ENCODE measurements at places on chromosomes 4 and X.
A peak's percentile ranks its signal among the peaks of the same experiment; 100 is the strongest.

DNA sequence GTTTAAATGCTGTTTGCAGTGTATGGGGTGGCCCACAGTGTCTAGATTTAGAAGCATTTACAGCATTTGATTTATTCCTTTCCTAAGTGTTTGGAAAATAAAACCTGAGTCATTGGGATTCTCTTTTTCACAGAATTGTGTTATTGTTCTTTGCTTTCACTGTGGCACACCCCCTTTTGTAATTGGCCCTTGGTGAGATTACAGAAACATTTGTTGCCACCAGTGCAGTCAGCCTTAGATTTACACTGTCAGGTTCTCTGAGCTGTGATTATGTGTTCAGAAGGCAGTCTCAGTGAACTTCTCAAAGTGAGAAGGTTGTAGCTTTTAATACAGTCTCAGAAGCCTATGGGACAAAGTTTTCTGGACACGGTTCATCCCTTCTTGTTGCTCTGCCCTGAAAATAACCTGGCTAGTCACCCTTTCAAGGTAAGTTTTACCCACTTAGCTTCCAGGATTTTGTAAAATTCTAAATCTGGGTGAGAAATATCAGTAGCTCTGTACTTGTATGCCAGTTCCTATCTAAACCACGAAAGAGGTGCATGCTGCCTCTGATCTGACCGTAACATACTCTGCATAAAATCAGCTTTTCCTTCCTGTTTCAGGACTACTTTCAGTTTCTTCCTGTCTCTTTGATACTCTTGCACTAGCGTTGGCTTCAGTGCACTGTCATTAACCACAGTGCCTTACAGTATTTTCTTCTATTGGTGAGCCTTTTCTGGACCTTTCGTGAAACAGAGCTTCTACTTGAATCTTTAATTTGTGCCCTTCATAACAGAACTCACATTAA, 12.6 kb downstream of the RUFY3 start:
- H3K4me1 ChIP-seq, result peaks cover 46% of the 10 kb centered on the region
- H3K27me3 ChIP-seq, result no peaks in the 10 kb centered on the region
- ATAC-seq, result peak; percentile 98
- no peaks in the 10 kb centered on the region for H3K36me3 ChIP-seq
- H3K4me3 ChIP-seq, result peak overlapping the region; percentile 44

GRCh38 chr4:18012134-18012806, 9.3 kb downstream of the LCORL start:
- H3K27me3 ChIP-seq, result no peaks in the 10 kb centered on the region
- H3K27ac ChIP-seq, result no peak overlapping the region
- no peaks in the 10 kb centered on the region for H3K36me3 ChIP-seq
- no peak overlapping the region for H3K4me3 ChIP-seq

DNA sequence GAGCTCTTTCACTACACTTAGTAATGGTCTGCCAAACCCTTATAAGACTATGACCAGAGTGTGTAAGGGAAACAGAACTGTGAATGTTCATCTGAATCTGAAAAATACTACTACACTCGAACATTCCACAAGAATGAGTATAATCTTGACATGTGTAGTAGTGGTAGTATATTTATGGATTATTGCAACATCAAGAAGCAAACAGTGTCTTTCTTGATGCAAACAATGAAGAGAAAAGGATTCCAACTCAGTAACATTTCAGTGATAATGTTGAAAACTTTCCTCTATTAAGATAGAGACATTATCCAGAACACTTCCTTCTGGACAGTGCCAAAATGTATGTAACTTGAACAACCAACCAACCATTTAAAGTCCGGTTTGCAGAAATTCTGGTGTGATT, 394.7 kb upstream of the CPEB2 start:
- no peak overlapping the region for H3K27ac ChIP-seq
- H3K27me3 ChIP-seq, result no peaks in the 10 kb centered on the region
- no peaks in the 10 kb centered on the region for H3K4me1 ChIP-seq
- H3K4me3 ChIP-seq, result no peak overlapping the region
- no peak for ATAC-seq
- H3K36me3 ChIP-seq, result no peaks in the 10 kb centered on the region

- ATAC-seq, result peak; percentile 80
- H3K36me3 ChIP-seq, result peaks cover 8% of the 10 kb centered on the region
- H3K27me3 ChIP-seq, result no peaks in the 10 kb centered on the region
- peak overlapping the region; percentile 86 for H3K27ac ChIP-seq
- H3K4me1 ChIP-seq, result peaks cover 55% of the 10 kb centered on the region
- peak overlapping the region; percentile 74 for H3K4me3 ChIP-seq
Observed at GRCh38 chr4:53702334-53703266, 111.3 kb upstream of the LNX1 start.

DNA sequence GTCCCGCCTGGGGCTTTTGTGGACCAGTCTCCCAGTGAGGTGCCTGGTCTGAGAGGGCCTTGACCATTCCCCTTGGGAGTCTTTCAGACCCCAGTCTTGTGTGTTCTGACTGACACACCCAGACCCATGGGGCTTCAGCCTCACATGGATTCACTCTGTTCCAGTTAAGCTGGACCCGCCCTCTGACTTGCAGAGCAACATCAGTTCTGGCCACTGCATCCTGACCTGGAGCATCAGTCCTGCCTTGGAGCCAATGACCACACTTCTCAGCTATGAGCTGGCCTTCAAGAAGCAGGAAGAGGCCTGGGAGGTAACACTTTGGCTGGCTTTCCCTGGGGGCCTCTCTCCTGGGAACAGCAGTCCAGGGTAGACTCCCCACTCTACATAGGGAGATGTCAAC, 6.8 kb downstream of the IL9R start:
- H3K36me3 ChIP-seq, result no peaks in the 10 kb centered on the region
- peaks cover 13% of the 10 kb centered on the region for H3K27me3 ChIP-seq
- no peaks in the 10 kb centered on the region for H3K4me1 ChIP-seq
- no peak overlapping the region for H3K4me3 ChIP-seq
- no peak overlapping the region for H3K27ac ChIP-seq
- ATAC-seq, result no peak

DNA sequence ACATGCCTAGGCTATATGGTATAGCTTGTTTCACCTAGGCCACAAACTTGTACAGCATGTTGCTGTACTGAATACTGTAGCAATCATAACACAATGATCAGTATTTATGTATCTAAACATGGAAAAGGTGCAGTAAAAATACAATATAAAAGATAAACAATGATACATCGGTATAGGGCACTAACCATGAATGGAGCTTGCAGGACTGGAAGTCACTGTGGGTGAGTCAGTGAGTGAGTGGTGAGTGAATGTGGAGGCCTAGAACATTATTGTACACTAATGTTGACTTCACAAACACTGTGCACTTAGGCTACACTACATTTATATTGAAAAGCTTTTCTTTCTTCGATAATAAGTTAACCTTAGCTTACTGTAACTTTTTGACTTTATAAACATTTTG, 45.6 kb upstream of the ANK2 start:
- no peaks in the 10 kb centered on the region for H3K4me1 ChIP-seq
- H3K4me3 ChIP-seq, result no peak overlapping the region
- no peaks in the 10 kb centered on the region for H3K27me3 ChIP-seq

- peaks cover 5% of the 10 kb centered on the region for H3K36me3 ChIP-seq
- no peak for ATAC-seq
- H3K27ac ChIP-seq, result no peak overlapping the region
- H3K4me3 ChIP-seq, result no peak overlapping the region
- H3K27me3 ChIP-seq, result no peaks in the 10 kb centered on the region
- peaks cover 6% of the 10 kb centered on the region for H3K4me1 ChIP-seq
Observed at GRCh38 chrX:119381349-119381944, 17.7 kb upstream of the SLC25A43 start.

DNA sequence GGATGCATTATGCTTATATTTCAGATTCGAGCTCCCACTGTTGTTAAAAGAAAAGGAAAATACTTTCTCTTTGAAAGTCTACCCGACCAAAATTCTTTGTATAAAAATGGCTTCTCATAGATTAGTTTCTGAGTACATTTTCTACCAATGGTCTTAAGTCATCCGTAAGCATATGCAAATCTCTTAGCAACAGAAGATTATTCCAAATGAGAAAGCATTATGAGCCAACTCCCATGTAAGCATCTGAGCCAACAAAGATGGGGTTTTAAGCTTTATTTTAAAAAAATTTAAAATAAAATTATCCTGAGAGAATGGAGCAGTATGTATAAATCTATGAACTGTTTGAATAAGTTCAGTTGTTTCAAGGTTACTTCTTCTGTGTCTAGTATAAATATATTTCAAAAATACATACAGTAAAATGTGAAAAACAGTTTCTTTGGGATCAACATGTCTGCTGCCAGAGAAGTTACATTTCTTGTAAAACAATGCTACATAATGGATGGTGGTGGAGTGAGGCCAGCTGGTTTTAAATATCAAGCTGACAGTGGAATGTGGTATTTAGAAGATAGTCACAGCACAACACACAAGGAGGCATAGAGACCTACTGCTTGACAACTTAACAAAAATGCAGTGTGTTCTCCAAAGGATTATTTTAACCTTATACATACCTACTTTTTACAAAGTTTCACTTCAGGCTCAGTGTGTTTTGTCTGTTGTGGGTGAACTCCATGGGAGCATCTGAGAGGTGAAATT, 199.5 kb upstream of the DIPK2B start:
- ATAC-seq, result no peak
- no peaks in the 10 kb centered on the region for H3K27me3 ChIP-seq

- H3K4me1 ChIP-seq, result peaks cover 40% of the 10 kb centered on the region
- H3K27me3 ChIP-seq, result no peaks in the 10 kb centered on the region
- H3K36me3 ChIP-seq, result peaks cover 18% of the 10 kb centered on the region
- peak overlapping the region; percentile 97 for H3K27ac ChIP-seq
- peak overlapping the region; percentile 98 for H3K4me3 ChIP-seq
- ATAC-seq, result peak; percentile 74
Observed at GRCh38 chr4:25913056-25913850, 767 bp upstream of the SMIM20 start.

- no peak overlapping the region for H3K4me3 ChIP-seq
- H3K36me3 ChIP-seq, result no peaks in the 10 kb centered on the region
- H3K4me1 ChIP-seq, result no peaks in the 10 kb centered on the region
- no peaks in the 10 kb centered on the region for H3K27me3 ChIP-seq
Observed at GRCh38 chrX:29826742-29827141, 388.6 kb upstream of the MAGEB2 start.

GRCh38 chr4:22969287-22969896, 276.7 kb downstream of the GBA3 start:
- H3K36me3 ChIP-seq, result no peaks in the 10 kb centered on the region
- H3K27me3 ChIP-seq, result no peaks in the 10 kb centered on the region
- ATAC-seq, result no peak
- no peaks in the 10 kb centered on the region for H3K4me1 ChIP-seq
- H3K27ac ChIP-seq, result no peak overlapping the region

- no peaks in the 10 kb centered on the region for H3K27me3 ChIP-seq
- ATAC-seq, result no peak
- no peak overlapping the region for H3K4me3 ChIP-seq
- H3K27ac ChIP-seq, result no peak overlapping the region
- no peaks in the 10 kb centered on the region for H3K36me3 ChIP-seq
- no peaks in the 10 kb centered on the region for H3K4me1 ChIP-seq
Observed at GRCh38 chr4:94913316-94913715, 155.6 kb downstream of the BMPR1B start.

DNA sequence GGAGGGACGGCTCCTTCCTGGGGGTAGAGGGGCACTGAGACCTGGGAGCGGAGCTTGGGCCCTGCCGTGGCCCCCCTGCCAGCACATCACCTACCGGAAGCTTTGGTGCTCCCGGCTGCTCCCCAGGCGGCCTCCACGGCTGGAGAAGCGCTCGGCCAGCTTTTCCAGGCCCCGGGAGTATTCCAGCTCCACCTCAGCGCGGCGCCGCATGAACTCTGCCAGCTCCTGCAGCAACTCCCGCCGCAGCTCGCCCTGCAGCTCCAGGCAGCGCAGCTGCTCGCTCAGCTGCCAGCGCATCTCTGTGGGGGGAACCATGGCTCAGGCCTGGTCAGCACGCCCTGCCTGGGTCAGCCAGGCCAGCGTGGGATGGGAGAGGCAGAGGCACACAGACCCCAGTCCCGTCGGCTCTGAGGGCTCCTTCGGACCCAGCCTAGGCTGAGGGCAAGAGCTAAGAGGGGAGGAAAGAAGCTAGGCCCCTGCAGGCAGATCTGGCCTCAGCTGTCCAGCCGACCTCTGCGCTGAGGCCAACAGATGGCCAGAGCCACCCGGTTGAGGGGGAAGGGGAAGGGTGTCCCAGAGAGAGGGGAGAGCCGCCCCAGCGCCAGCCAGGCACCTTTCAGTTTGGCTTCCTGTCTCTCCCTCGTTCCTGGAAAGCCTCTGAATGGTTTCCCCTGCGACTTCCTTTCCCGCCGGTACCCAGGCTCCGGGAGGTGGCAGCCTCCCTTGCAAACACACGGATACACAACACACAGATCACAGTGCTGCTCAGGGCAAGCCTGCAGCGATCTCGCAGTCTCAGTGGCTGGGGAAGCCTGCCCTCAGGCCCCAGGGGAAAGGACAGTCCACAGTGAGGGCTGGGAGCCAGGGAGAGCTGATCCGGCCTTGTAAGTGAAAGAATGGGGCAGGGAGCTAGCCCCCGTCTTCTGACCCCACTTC, 4.3 kb downstream of the ARHGAP4 start:
- peaks cover 33% of the 10 kb centered on the region for H3K4me1 ChIP-seq
- ATAC-seq, result no peak
- no peak overlapping the region for H3K27ac ChIP-seq
- peaks cover 12% of the 10 kb centered on the region for H3K36me3 ChIP-seq

- ATAC-seq, result peak; percentile 97
- peak overlapping the region; percentile 71 for H3K4me3 ChIP-seq
- H3K27ac ChIP-seq, result peak overlapping the region; percentile 99
- H3K36me3 ChIP-seq, result peaks cover 37% of the 10 kb centered on the region
- H3K27me3 ChIP-seq, result no peaks in the 10 kb centered on the region
Observed at GRCh38 chr4:101806914-101807313, 16.4 kb downstream of the BANK1 start.

- H3K4me3 ChIP-seq, result no peak overlapping the region
- no peak overlapping the region for H3K27ac ChIP-seq
- H3K27me3 ChIP-seq, result no peaks in the 10 kb centered on the region
- ATAC-seq, result no peak
Observed at GRCh38 chrX:145199078-145199477, 48.2 kb upstream of the SPANXN1 start.

- H3K4me3 ChIP-seq, result no peak overlapping the region
- no peaks in the 10 kb centered on the region for H3K36me3 ChIP-seq
- no peaks in the 10 kb centered on the region for H3K27me3 ChIP-seq
- H3K27ac ChIP-seq, result no peak overlapping the region
Observed at GRCh38 chr4:100849319-100849718, 331.5 kb upstream of the EMCN start.

GRCh38 chr4:40016007-40016406, 38.3 kb upstream of the PDS5A start:
- H3K4me3 ChIP-seq, result no peak overlapping the region
- no peaks in the 10 kb centered on the region for H3K27me3 ChIP-seq
- H3K4me1 ChIP-seq, result no peaks in the 10 kb centered on the region
- H3K27ac ChIP-seq, result no peak overlapping the region
- no peaks in the 10 kb centered on the region for H3K36me3 ChIP-seq

DNA sequence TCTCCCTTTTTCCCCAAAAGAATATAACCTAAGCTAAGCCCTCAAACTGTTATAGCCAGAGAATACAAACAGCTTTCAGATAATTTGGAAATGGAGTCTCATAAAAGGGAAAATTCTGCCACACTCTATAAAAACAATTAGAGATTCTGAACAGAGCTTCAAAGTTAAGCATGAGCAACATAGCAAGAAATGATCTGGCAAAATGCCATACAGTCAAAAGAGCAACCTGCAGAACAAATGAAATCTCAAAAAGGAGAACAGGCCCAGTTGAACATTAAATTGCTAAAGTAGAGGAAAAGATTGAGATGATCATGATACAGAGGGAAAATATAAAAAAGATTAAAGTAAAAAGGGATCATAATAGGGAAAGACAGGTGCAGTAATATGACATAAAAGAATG, 250.5 kb downstream of the TLL1 start:
- no peaks in the 10 kb centered on the region for H3K36me3 ChIP-seq
- ATAC-seq, result no peak
- no peak overlapping the region for H3K27ac ChIP-seq
- no peaks in the 10 kb centered on the region for H3K27me3 ChIP-seq

All from stimulated activated memory B cell treated with anti-CD40 and anti-IgM and Interleukin-4, amounts not matched to agents 10 μg/mL and 1 μg/mL and 100 μg/mL, for 72 hours (primary cell).